ENCODE measurements at places on chromosomes 7 and 10.

DNA sequence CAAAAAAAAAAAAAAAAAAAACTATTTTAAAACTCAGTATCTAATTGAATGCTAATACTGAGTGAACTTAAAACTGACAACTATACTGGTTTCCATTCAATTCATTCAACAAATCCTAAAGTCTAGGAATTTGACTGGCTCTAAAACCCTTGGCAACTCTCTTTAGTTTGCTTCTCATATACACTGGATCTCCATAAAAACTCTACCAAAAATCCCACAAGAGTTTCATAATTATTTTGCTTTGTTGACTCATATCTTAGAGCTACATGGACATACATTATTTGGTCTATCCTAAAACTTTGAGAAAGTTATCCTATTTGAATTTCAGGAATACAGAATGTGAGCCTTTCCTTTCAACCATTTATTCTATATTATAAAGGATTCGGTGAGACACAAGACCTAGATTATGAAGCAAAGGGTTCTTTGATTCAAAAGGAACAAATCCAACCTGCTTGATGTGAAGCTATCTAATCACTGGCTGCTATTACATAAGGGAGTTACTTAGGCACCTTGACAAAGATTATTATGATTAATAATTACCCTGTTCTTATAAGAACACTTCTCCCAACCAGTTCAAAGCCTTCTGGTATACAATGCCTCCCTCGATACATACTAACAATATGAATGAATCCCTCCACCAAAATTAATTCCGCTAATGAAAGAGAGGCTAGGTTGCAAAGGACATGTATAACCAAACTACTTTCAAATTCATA is 15.8 kb upstream of the KMT2E start:
- DNase-seq = no peak

DNA sequence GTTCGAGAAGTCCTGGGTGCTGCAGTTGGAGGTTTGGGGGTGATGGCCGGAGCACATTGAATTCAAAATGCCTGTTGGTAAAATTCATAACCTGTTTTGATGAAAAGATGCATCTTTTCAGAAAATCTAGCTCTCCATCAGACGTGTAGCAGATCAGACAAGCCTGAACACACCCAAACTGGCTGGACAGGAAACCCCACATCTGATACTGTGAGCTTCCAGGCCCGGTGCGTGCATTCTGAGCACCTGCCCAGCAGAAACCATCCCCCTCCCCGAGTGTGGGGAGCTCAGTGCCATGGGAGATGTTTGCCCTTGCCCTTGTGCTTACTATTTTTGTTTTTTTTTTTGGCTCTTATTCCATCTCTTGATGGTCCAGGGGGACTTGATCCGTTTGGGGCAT is 417.1 kb downstream of the TCERG1L start:
- no peak for DNase-seq

DNA sequence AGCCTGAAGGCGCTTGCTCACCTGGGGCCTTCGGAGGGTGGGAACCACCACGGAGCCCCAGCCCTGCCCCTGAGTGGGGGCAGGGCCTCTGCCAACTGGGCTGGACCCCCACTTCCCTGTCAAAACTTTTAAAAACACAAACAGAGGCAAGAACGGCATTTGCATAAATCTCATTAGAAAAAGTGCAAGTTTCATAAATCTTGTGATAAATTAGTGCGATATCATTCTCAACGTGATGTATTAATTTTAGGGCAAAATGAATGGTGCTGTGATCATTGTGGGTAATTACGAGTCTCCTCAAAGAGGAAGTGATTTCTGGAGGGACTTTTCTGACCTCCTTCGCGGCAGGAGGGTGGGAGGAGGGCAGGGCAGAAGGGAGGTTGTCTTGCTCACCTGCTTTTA is 98.3 kb downstream of the CDH23 start:
- DNase-seq = no peak

GRCh38 chr7:7821517-7821916 is 103.1 kb upstream of the RPA3 start:
- DNase-seq = no peak

GRCh38 chr10:59791601-59792000 is 38.3 kb upstream of the MRLN start:
- DNase-seq = no peak

DNA sequence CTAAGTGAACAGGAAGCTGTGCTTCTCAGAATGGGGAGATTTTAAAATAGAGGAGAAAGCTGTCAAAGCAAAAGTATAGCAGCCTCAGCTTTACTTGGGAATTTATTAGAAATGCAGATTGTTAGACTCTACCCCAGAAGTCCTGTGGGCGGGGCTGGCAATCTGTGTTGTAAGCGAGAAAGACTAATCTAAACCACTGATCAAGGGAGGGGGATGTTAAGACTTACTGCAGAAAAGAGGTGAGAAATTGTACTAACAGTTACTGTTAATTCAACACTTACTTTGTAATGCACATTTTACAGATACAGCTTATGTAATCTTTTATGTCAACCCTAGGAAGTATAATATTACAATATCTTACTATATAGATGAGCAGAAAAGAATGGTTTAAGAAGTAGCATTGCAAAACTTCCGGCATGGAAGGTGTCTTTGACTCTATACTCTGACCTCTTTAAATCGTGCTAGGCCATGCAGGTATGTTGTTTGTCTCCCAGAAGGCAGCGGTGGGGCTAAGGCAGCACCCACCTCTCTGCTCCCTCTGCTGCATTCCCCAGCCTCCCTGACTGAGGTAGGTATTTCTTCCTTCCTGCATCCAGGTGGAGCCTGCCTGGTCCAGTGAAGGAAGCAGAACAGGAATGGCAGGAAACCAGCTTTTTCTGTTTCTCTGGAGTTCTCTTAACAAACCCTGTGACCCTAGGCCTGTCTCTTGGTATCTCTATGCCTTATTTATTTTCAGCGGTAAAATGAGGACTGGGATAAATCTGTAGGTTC is 462.2 kb downstream of the AUTS2 start:
- no peak for DNase-seq

DNA sequence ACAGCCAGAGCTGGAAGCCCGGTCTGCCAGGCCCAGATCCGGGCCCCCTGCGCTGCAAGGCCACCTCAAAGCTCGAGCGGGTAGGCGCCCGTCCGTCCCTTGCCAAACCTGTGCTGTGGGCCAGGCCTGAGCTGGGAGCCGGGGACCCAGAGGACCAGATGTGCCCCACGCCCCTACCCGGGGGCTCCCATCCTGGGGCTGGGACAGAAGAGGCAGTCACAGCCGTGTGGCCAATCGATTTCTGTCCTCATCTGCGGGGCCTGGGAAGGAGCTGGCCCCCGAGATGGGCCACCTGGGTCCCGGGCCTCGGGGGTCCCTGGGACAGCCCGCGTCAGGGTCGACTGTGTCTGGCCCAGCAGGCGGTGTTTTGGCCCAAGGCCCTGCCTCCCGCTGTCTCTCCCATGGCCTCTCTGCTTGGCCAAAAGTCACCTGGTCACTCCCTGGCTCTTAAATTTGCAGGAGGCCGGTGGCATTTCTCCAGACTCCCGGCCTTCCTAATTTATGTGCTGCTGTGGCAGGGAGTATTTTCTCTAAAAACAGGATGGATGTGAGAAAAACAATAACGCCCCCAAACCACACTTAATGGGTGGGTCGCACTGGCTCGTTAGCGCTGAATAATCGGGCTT is 63.8 kb downstream of the UNCX start:
- DNase-seq = no peak

GRCh38 chr10:60400366-60400765 is 10.7 kb upstream of the ANK3 start:
- no peak for DNase-seq

DNA sequence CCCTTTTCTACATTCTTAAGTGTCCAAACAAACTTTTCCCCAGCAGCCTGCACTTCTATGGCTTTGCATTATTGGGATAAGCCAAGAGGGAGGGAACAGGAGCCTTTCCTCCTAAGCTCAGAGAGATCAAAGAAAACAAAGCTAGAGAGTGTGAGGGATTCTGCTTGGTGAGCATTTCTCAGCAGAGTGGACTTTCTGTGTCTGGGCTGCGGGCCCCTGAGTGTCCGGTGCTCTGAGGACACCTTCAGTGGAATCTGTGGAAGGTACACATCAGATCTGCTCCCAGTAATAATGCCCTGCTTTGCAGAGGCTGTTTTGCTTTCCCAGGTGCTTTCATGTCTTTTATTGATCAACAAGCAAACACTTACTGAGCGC is 50.2 kb downstream of the KCNMA1 start:
- no peak for DNase-seq

GRCh38 chr10:77586719-77587415 is 50.7 kb downstream of the KCNMA1 start:
- no peak for DNase-seq

DNA sequence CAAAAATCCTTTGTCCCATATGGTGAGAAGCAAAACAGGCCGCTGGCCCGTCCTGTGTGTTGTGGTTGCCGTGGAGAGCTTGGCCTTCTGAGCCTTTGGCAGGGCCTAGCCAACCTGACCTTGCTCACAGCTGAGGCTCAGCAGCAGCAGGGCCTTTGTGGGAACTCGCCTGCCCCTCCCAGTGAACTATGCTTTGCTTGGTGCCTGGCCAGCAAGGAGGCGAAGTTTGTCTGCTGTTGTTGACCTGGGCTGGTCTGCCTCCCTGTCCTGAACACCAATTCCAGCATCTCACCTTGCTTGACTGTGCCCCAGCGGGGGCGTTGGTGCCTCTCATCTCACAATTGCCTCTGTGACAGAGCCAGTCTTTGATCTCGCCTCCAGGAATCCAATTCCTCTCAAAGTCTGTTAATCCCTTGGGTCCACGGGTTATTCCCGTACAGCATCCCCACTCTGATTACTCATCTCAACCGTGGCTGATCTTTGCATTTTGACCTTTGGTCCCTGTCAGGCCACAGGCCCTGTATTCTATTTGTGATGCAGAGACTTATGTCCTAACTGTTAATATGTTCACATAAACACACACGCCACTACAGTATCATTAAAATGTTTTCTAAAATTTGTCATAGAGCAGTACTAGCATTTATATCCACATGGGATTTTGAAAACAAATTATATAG is 22.6 kb downstream of the EPDR1 start:
- DNase-seq = no peak

DNA sequence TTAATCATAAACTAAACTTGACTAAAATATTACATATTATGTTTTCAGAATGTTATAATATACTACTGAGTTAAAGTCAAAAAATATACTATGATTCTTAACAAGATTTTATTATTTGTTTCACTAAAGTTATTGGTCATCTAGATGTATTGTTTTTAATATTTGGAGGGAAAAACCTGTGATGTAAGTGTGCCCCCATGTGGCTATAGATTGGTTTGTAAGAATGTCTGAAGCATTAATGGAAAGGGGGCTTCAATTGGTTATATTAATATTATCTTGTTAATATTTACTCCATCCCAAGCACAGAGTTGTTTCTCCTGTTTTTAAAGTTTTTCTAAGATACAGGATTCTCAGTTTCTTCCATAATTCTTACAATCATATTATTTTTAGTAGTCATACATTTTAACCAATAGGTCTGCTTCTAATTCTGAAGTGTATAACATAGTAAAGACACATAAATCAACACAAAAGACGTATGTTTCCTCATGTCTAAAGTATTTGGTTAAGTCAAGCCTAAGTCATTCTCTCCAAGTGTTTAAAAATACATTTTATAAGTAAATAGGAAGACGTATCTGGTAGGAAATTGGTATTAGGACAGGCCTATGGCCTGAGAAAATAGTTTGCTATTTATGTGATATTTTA is 58.0 kb downstream of the GNAT3 start:
- DNase-seq = no peak

DNA sequence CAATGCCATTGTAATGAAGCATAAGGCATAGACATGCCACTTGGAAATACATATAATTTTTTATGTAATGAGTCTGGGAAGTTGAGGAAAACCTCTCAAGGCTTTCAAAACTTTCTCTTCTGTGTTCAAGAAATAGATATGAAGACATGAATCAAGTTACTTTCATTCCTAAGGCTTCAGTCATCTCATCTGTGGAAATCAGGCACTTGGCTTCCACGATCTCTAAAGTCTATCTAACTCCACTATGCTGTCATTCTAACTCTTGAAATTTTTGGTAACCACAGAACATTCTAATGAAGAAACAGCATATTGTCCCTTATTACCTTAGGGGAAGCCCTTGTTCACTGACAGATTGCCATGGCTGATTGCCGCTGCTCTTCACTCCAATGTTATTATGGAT is 242.6 kb downstream of the CNTNAP2 start:
- DNase-seq = no peak

GRCh38 chr10:119377451-119377957 is 165.0 kb downstream of the RGS10 start:
- DNase-seq = no peak

DNA sequence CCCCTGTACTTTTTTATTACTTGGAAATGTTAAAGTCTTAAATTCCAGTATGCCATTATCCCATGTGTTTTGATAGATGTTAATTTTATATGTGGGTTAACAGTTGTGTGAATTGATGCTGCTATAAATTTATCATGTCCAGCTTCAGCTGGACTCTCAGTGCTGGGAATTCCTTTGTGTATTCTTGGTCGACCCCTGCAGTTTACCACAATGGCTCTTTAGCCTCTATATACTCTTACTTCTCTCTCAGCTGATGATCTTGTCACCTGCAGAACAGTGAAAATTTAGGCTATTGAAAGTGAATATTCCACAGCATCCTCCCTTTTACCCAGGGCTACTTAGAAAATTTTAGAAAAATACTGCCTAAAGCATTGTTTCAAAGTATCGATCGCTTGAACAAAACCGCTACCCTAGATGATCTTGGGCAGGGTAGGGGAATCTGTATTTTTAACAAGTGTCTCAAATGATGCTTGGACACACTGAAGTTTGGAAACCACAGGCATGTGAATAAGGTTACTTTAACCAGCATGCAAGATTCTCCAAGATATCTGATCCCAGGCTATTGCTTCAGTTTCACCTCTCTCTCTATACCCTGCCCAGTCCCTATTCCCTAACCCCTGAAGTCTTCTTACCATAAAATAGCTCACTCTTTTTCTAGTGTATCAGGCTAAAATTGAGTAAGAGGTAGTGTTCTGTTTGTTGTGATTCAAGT is 25.4 kb downstream of the LCOR start:
- no peak for DNase-seq

- no peak for DNase-seq
These were observed 21.4 kb upstream of the GSDME start for GRCh38 chr7:24778543-24779282.

GRCh38 chr7:112452102-112452888 is 2.0 kb downstream of the IFRD1 start:
- no peak for DNase-seq

DNA sequence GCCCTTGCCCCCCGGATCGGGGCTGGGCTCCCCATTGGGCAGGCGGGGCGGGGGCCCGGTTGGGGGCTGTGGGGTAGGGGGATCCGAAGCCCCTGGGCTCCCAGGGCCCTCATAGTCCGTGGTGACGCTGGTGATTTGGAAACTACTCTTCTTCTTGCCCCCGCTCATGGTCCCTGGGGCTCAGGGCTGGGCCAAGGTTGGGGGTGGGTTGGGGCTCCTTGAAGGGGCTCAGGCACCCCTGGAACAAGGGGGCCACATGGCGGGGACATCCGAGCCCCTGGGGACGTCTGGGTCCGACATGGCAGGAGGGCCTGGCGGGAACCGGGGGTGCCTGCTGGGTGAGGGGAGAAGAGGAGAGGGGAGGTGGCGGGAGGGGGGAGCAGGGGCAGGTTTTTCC is 1.1 kb downstream of the TSC22D4 start:
- no peak for DNase-seq
